Cardiac muscle cell (in vitro differentiated cells and primary cell): ENCODE measurements at places on chromosomes 6 and 20. TPM values are rescaled to one million over a fixed set of nuclear protein-coding genes. Genes with fewer than 3 reads are reported as not detected.

HLA-F gene
- polyA plus RNA-seq = 0.29 and 0.84 TPM in 2 replicates

SRSF6 gene
- 47.3 and 56.0 TPM in 2 replicates for polyA plus RNA-seq

ACSS1 gene
- not detected in 2 replicates for polyA plus RNA-seq

PRDM13 gene
- polyA plus RNA-seq = not detected in 2 replicates

AKIRIN2 gene
- polyA plus RNA-seq = 66.7 and 89.3 TPM in 2 replicates

ZC3H12D gene
- 0.29 and 0.72 TPM in 2 replicates for polyA plus RNA-seq

LTB gene
- 0.61 and 1.5 TPM in 2 replicates for polyA plus RNA-seq

ECHDC1 gene
- 60.7 and 68.4 TPM in 2 replicates for polyA plus RNA-seq

DNA sequence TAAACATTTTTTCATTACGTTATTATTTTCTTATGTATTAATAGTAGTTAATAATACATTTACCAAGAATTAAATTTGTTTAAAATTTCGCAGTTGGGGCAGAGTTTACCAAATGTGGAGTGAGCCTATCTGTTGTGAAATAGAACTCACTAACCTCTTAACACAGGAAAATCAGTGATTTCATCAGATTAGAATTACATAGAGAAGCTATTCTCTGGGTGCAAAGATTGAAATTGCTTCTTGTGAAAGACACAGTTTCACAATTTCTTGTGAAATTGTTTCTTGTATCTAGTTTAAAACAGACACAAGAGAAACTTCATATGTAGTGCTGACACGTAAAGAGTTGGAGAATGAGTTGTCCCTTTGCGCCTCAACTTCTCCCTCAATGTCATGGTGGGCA lies 69.4 kb upstream of the PRL start:
- no peaks in the 10 kb centered on the region for H3K36me3 ChIP-seq
- peak; percentile 40 for DNase-seq
- no peaks in the 10 kb centered on the region for H3K4me1 ChIP-seq
- no peaks in the 10 kb centered on the region for H3K27me3 ChIP-seq
- no peak overlapping the region for H3K4me3 ChIP-seq

DNA sequence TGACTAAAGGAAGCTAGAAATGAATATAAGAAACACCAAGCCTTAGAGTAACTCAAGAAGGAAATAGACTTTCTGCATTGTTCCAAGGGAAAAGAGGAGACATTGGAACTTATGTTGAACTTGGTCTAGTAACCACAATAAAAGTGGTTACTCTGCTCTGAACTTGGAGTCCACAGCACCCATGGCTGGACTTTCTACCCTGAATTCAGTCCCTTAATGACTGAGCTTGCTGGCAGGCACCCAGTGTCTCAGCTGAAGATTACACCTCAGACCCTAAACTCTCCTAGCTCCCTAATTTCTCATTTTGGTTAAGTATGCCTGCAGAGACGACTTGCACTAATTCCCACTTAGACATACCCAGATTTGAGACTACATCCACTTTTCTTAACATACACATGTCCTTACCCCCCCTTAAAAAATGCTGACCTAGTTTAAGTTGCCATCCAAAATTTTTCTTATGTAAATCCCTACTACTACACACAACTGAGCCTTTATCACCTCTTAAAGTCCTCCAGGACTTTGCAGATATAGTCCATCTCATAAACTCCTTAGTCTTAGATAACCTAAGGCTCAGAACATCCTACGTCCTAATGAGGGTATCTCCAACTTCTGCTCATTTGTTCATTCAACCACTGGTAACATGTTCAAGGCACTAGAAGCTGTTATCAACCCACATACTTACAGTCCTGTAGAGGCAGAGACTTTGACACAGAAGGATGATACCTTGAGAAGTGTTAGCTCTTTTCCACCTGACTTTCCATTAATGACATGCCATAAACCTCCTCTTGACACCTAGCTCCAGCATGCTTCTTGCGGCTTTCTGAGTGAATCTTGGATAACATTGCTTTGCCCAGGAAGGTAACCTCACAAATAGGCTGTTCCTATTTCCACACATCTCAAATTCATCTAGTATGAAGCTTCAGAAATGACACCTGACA lies 129.8 kb downstream of the ALDH8A1 start:
- H3K36me3 ChIP-seq = no peaks in the 10 kb centered on the region
- no peak overlapping the region for H3K27ac ChIP-seq
- H3K4me3 ChIP-seq = no peak overlapping the region
- no peak for DNase-seq
- H3K27me3 ChIP-seq = no peaks in the 10 kb centered on the region
- no peaks in the 10 kb centered on the region for H3K4me1 ChIP-seq

- no peaks in the 10 kb centered on the region for H3K27me3 ChIP-seq
- H3K36me3 ChIP-seq = no peaks in the 10 kb centered on the region
- H3K27ac ChIP-seq = peak overlapping the region; percentile 93
- H3K4me3 ChIP-seq = peak overlapping the region; percentile 94
- DNase-seq = peak; percentile 30
These were observed 926 bp downstream of the MYLIP start for GRCh38 chr6:16129623-16130401.

- DNase-seq = no peak
- no peaks in the 10 kb centered on the region for H3K36me3 ChIP-seq
- no peaks in the 10 kb centered on the region for H3K4me1 ChIP-seq
- H3K27me3 ChIP-seq = no peaks in the 10 kb centered on the region
- H3K4me3 ChIP-seq = no peak overlapping the region
- no peak overlapping the region for H3K27ac ChIP-seq
These were observed 1292.6 kb upstream of the MAP3K7 start for GRCh38 chr6:91879386-91879995.

DNA sequence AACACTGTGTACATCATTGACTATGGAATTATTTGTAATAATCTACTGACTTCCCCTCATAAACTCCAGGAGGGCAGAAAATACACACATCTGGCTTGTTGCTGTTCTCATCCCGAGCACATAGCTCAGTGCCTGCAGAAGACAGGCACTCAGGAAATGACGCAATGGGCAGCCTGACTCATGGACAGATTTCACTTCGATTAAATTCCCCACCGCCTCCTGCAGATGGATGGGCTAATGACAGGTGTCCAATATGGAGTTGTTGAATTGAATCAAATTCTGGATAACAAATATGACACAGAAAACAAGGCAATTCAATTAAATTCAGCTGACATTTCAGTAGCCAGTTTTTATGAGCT lies 9.1 kb downstream of the ANKRD60 start:
- H3K4me1 ChIP-seq = peaks cover under 1% of the 10 kb centered on the region
- H3K36me3 ChIP-seq = no peaks in the 10 kb centered on the region
- H3K27ac ChIP-seq = no peak overlapping the region
- no peak overlapping the region for H3K4me3 ChIP-seq

DNA sequence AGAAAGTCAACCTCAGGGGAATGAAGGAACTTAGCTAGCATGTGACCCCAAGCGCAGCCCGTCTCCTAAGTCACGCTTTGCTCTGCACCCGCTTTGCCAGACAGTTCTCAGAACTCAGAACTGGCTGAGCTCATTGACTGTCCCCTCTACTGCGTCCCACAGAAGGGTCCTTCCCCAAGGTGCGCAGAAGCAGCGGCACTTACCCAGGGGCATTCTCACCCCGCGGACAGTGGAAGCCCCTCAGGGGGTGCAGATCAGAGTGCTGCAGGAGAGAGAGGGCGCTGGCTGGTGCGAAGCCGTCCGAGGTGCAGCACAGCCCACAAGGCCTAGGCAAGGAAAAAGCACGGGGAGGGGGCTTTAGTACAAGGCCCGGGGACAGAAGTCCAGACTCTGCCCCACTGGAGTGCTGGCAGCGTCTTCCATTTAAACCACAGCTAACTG lies 807 bp downstream of the SNHG17 start:
- peak; percentile 28 for DNase-seq
- peak overlapping the region; percentile 75 for H3K27ac ChIP-seq
- H3K36me3 ChIP-seq = peaks cover 39% of the 10 kb centered on the region
- H3K4me1 ChIP-seq = no peaks in the 10 kb centered on the region

- no peak for DNase-seq
- H3K36me3 ChIP-seq = no peaks in the 10 kb centered on the region
- H3K27me3 ChIP-seq = no peaks in the 10 kb centered on the region
- no peak overlapping the region for H3K4me3 ChIP-seq
- peaks cover 3% of the 10 kb centered on the region for H3K4me1 ChIP-seq
These were observed 21.4 kb downstream of the CYP24A1 start for GRCh38 chr20:54152227-54153040.

DNA sequence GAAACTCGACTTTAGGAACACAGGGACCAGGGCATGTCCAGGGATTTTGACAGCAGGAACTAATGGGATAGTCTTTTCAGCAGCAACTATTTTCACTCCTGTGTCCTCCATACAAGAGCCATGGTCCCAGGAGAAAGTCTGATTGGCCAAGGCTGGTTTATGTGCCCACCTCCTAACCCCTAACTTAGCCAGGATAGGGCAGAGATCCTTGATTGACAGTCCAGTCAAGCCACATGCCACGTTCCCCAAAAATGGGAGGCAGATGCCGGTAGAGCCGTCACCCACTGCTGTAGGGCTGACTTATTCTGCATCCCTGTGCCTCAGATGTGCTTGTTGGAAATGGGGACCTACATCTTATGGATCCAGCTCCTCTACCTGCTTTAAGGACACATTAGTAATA lies 22.3 kb downstream of the SLC2A10 start:
- H3K27ac ChIP-seq = no peak overlapping the region
- H3K4me1 ChIP-seq = no peaks in the 10 kb centered on the region
- H3K36me3 ChIP-seq = no peaks in the 10 kb centered on the region
- DNase-seq = no peak

- H3K4me1 ChIP-seq = no peaks in the 10 kb centered on the region
- H3K27me3 ChIP-seq = no peaks in the 10 kb centered on the region
- H3K27ac ChIP-seq = no peak overlapping the region
- H3K36me3 ChIP-seq = no peaks in the 10 kb centered on the region
- DNase-seq = peak; percentile 11
These were observed 148.1 kb downstream of the UBE3D start for GRCh38 chr6:82917346-82918064.

GRCh38 chr20:32205843-32206759 lies 1.4 kb downstream of the PLAGL2 start:
- peaks cover 46% of the 10 kb centered on the region for H3K4me1 ChIP-seq
- H3K36me3 ChIP-seq = no peaks in the 10 kb centered on the region
- DNase-seq = peak; percentile 54
- H3K27me3 ChIP-seq = no peaks in the 10 kb centered on the region
